ENCODE measurements at places on chromosomes 4 and X.

GRCh38 chr4:19512086-19512485 is 739.6 kb upstream of the SLIT2 start:
- no peak for DNase-seq

DNA sequence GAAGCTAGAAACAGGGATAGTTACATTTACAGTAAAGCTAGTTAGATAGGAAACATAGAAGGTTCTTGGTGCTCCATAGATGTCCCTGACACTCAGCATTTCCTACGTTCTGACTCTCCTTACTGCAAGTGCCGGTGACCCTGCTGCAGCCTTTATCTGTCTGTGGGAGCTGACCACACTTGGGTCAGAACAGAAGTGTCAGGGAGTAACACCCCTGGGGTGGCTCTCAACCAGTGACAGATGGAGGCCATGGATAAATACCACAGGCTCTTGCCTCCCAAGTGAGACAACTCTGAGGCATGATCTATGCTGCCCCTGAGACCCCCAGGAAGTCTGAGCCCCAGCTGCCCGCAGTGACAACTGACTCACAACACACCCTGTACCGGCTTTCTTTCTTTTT is 69.8 kb downstream of the ANXA3 start:
- no peak for DNase-seq

GRCh38 chrX:1392376-1393068 is 609 bp upstream of the SLC25A6 start:
- peak; percentile 83 for DNase-seq

DNA sequence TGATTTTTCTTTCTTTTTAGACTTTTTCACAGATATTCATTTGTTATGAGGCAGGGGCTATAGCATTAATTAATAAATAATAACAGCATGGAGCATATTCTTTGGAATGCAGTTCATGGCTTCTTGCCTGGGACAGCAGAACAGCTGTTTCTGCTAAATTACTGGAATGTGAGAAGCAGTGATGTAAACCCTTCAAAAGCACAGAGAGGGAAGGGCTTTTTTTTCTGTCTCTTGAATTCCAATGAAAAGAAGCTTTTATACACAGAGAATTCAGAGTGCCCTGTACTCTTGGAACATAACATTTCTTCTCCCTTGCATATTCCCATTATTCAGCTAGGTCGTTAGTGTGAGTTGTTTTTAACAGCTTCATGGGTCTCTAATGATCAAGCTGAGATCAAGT is 28.5 kb upstream of the ANK2 start:
- no peak for DNase-seq

DNA sequence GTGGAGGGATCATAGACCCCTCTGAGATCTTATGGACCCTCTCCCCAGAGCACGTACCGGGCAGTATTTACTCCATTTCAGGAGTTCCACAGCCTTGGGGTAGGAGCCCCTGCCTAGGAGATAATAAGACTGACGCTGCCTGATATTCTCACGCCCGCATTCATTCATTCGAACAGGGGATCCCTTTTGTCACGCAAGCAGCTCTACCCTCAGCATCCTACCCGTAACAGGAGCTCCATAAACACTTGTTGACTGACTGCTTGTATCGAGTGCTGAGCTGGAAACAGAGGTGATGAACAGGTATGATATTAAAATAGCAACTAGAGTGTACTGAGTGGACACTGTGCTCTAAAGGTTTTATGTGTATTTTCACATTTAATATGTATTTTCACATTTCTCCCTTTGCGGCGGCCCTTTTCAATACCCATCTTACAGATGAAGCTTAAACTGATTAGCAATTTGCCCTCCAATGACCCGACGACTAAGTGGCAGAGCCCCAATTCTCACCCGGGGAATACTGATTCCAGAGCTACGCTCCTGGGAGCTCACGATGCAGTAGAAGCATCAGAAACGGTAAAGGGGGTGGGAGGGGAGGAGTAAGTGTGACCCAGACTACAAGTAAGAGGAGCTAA is 888 bp downstream of the RAB28 start:
- DNase-seq = no peak

- no peak for DNase-seq
Observed at GRCh38 chr4:7371210-7371941, 63.4 kb downstream of the PSAPL1 start.

DNA sequence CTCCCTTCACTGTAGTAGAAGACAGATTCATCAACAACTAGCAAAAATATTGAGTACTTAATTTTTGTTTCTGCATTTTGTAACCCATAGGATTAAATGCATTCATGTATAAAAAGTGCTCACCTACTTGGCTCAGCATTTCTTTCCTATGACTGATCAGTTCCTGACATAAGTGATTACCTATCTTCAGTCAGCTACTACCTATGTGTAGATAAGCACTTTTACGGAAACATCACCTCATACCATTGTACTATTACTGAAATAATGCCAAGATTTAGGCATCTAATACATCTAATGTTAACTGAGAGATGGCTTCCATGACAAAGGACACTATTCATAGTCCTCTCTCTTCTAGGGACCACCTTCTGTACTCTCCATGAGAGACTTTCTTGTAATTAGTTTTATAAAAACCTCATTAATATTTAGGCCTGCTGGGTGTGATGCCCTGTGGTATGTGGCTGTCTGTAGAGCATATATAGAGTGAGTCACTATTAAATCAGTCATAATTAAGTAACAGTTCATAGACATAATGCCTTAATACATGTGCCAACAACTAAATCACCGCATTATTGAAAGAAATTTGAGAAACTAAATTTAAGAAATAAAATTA is 147.0 kb downstream of the PDGFC start:
- no peak for DNase-seq

- DNase-seq = no peak
Observed at GRCh38 chr4:24872720-24873119, 40.1 kb downstream of the CCDC149 start.

DNA sequence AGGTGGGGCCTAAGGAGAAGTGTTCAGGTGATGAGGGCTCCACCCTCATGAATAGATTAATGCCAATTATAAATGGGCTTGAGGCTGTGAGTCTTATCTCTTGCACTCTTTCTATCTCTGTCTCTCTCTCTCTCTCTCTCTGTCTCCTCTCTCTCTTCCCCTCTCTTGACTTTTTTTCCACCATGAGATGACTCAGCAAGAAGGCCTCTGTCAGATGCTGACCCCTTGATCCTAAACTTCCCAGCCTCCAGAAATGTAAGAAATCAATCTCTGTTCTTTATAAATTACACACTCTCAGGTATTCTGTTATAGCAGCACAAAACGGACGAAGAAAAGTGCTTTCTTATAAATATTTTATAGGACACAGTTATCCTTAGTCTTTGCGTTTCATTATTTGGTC is 184.9 kb upstream of the PCDH7 start:
- no peak for DNase-seq

DNA sequence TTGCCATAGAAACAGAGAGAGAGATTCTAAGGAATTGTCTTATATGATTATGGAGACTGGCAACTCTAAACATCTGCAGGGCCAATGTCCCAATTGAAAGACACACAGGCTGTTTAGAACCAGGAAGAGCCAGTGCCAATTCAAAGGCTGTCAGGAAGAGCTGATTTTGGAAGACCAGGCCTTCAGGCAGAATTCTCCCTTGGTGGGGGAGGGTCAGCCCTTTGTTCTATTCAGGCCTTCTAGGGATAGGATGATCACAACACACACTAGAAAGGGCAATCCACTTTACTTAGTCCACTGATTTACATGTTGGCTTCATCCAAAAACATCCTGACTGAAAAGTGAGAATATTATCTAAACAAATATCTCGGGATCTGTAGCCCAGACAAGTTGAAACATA is 15.2 kb downstream of the C4orf46 start:
- no peak for DNase-seq

DNA sequence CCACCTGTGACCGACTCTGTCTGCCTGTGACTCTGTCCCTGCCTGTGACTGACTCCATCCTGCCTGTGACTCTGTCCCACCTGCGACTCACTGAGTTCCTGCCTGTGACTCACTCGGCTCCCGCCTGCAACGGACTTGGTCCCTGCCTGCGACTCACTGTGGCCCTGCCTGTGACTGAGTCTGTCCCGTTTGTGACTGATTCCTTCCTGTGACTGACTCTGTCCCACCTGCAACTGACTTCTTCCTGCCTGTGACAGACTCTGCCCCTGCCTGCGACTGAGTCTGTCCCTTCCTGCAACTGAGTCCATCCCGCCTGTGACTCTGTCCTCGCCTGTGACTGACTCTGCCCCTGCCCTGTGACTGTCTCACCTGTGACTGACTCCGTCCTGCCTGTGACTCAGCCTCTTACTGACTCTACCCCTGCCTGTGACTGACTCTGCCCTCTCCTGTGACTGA is 9.6 kb upstream of the UVSSA start:
- DNase-seq = no peak

DNA sequence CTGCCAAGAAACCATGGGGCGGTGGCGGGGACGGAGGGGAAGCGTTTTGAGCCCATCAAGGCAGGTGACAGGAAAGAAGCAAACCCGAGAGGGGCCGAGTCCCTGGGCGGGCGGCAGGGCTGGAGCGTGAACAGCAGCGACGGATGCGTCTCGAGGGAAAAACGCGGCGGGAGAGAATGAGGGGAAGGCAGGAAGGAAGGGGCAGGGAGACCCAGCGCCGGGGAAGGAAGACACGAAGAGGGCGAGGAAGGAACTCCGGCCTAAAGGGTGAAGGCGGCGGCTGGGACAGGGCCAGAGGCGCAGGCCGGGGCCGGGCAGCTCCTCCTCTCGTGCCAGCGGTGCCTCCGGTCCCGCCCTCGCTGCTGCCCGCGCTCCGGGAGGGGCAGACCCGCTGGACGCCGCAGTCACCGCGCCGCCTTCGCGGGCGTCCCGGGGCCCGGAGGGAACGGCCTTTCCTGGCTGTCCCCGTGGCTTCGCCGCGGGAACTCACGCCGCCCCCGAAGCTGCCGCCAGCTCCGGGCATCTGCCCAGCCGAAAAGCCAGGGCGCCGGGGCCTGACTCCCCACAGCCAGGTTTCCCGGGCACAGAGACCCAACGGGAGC is 751 bp upstream of the RGS12 start:
- peak; percentile 42 for DNase-seq

GRCh38 chrX:22975786-22976185 is 24.0 kb upstream of the DDX53 start:
- DNase-seq = no peak

- DNase-seq = no peak
Observed at GRCh38 chr4:172892300-172892699, 276.3 kb upstream of the GALNT7 start.

GRCh38 chr4:134885436-134885835 is 683.8 kb upstream of the PABPC4L start:
- DNase-seq = no peak

GRCh38 chrX:81304563-81304962 is 102.7 kb downstream of the SH3BGRL start:
- DNase-seq = no peak

DNA sequence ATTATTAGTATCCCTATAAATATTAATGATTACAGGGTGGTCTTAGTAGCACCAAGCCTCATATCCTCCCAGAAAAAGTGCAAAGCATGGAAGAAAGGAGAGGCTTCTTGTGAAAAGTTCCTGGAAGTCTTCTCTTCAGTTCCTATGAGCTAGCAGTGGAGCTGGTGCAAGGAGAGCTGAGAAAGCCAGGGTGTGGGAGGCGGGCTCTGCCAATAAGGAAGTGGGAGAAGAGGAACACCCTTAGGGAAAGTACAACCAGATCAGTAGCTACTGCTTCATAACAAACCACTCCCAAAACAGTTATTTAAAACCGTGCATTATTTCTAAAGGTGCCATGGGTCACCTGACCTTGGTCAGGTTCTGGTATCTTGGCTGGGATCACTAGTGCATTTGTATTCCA is 72.4 kb downstream of the MAP9 start:
- DNase-seq = no peak

DNA sequence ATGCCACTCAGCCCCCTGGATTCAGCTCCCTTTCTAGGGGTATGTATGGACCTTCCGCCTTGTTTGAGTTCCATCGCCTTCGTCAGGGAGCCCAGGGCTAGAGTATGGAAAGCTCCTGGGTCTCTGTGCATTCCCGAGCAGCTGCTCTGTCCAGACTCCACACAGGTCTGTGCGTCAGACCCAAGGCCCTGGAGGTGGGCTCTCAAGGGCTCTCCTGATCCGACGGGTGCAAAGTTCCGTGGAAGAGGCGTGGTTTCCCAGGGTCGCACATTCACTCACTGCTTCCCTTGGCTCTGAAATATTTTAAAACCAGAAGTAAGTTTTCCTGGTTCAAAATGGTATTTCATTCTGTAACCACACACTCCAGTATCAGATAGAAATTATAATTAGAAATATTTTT is 863.2 kb downstream of the TRIML1 start:
- DNase-seq = no peak

- DNase-seq = no peak
Observed at GRCh38 chr4:65566473-65566872, 103.8 kb downstream of the EPHA5 start.

DNA sequence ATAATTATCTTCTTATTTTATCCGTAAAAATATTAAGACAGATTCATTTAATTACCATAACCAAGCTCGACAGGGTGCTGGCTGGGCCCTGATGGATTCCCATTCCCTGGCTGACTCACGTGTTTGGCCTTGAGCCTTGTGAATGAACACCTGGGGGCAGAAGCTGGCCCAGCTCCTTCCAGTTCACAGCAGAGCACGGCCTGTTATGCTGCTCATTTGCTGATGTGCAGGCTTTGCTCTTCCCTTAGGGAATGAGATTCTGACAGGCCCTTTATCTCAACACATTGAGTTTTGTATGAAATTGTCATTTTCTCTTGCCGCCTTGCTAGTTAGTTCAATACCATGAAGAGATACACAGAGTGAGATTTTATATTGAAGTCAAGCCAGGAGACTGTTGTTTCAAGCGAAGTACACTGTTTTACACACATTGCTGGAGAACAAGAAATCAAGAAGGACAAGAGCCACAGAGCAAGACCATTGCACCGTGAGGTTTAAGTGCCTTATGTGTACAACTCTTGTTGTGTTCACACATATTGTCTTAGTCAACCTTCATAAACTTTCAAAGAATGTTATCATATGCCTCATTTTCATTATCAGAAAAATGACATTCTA is 1583.3 kb downstream of the STIM2 start:
- no peak for DNase-seq

Measured in A549 (cell line).